ENCODE measurements at places on chromosomes 1 and 21.

DNA sequence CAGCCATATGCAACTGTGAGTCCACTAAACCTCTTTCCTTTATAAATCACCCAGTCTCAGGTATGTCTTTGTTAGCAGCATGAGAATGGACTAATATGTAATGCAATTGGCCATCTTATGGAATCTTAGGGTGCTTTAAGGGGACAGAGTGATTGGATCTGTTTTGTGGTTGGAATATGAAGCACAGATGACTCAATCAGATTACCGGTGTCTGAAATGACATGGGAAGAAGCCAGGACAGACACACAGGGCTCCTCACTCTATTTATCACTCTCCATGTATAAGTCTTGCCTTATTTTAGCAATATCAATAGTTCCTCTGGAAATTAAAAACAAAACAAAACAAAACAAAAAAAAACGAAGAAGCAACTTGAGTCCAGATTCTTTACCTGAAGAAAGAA, 12.9 kb downstream of the KCNJ6 start:
- DNase-seq = no peak

DNA sequence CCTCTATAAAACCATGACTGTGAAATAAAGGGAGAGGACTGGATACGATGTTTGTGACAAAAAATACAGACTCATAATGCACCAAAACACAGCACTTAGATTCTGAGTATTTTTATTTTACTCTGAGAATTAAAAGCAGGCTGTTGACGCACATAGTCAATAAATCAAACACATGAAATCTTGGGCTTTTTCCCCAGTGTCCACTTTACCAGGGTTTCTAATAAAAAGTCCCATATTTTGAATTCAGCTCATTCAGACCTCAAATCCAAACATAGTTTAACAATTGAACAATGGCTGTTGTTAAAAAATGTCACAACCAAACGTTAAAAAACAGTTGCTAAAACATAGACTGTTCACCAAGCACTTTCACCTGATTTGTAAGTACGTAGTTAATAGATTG, 553.4 kb downstream of the LTN1 start:
- DNase-seq = no peak

DNA sequence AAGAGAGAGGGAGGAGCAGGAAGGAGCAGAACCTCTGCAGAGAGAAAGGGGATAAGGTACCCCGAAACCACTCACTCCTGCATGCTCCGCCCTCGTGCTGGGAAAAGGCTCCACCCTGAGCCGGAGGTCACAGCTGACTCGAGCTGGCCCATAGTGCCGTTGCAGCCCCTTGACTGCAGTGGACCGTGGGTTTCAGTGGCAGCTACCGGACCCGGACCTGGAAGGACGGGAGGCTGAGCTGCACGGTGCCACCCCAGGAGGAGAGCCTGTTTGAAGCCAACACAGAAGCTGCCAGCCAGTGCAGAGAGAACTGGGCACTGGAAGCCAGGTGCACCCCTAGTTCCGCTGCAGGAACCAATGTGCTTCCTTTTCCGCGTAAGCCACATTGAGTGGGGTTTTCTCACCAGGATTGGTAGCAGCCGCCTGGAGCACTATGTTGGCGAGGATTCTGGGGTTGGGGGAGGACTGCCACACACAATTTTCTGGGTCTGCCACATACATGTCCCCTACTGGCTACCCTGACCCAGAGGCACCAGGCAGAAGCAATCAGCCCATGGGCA, 83.3 kb downstream of the FBXO2 start:
- DNase-seq = no peak

GRCh38 chr1:21335750-21336224, 45.5 kb upstream of the ECE1 start:
- no peak for DNase-seq
